HCT116 (cell line): ENCODE measurements at places on chromosomes 2 and 18. TPM values are rescaled to one million over a fixed set of nuclear protein-coding genes. Genes with fewer than 3 reads are reported as not detected.

DNA sequence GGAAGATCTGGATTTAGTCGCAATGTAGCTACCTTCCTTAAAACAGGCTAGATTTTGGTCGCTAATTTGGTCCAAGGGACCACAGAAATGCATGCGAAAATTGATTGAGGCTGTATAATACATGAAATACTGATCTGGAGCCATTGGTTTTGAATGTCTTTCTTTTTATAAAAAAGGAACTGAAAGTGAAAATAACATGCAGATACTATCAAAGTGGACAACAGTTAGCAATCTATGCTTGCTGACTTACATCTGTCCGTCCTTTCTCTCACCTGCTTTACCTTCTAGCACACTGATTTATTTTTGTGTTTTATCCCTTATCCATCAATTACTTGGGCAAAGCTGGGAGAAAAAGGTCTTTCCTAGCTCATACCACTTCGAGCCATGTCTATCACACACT, 1459.8 kb upstream of the ACVR2A start:
- H3K36me3 ChIP-seq, result no peaks in the 10 kb centered on the region
- no peak for DNase-seq
- H3K27ac ChIP-seq, result no peak overlapping the region
- no peaks in the 10 kb centered on the region for H3K27me3 ChIP-seq

Gene GALNT14
- total RNA-seq, result 11.2 TPM

Gene GPR39
- 5.1 TPM for total RNA-seq

GRCh38 chr18:64994370-64994769, 756.4 kb upstream of the CDH7 start:
- H3K4me1 ChIP-seq, result no peaks in the 10 kb centered on the region
- H3K36me3 ChIP-seq, result no peaks in the 10 kb centered on the region
- no peaks in the 10 kb centered on the region for H3K27me3 ChIP-seq
- H3K4me3 ChIP-seq, result no peak overlapping the region

GRCh38 chr2:101440127-101440738, 34.7 kb downstream of the RFX8 start:
- H3K27me3 ChIP-seq, result no peaks in the 10 kb centered on the region
- H3K4me3 ChIP-seq, result no peak overlapping the region
- no peak for DNase-seq
- H3K27ac ChIP-seq, result no peak overlapping the region
- no peaks in the 10 kb centered on the region for H3K36me3 ChIP-seq
- no peaks in the 10 kb centered on the region for H3K4me1 ChIP-seq

Gene ABCG8
- total RNA-seq, result 0.05 TPM
